ENCODE measurements at places on chromosomes 11 and 22.

DNA sequence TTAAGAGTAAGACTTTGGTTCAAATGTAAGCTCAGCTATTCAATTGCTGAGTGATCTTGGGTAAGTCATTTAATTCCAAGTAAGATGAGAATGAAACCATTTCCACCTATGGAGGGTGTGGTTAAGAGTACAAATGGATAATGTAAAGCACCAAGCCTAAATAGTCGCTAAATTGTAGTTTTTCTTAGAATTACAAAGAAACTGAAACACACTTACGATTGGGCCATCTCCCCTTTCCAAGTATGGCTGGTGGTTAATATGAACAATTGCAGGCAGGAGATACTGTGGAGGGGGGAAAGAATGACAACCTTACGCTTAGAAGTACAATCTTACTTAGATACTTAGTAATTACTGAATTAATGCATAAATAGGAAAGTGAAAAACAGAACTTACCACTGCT lies 8.2 kb downstream of the DDX17 start:
- no peaks in the 10 kb centered on the region for H3K27me3 ChIP-seq
- DNase-seq = no peak
- H3K36me3 ChIP-seq = peaks cover 73% of the 10 kb centered on the region
- H3K4me3 ChIP-seq = no peak overlapping the region
- H3K4me1 ChIP-seq = peaks cover 3% of the 10 kb centered on the region

DNA sequence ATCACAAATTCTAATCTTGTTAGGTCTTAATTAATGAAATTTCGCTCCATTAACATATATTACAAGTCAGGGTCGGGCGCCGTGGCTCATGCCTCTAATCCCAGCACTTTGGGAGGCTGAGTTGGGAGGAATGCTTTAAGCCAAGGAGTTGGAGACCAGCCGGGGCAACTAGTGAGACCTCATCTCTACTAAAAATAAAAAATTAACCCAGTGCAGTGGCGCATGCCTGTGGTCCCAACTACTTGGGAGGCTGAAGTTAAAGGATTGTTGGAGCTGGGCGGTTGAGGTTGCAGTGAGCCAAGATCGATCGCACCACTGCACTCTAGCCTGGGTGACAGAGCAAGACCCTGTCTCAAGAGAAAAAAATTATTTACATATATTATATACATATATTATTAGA lies 1.9 kb downstream of the TMA7B start:
- H3K4me3 ChIP-seq = no peak overlapping the region
- peaks cover 25% of the 10 kb centered on the region for H3K27me3 ChIP-seq
- no peak for DNase-seq
- H3K4me1 ChIP-seq = peaks cover 6% of the 10 kb centered on the region

DNA sequence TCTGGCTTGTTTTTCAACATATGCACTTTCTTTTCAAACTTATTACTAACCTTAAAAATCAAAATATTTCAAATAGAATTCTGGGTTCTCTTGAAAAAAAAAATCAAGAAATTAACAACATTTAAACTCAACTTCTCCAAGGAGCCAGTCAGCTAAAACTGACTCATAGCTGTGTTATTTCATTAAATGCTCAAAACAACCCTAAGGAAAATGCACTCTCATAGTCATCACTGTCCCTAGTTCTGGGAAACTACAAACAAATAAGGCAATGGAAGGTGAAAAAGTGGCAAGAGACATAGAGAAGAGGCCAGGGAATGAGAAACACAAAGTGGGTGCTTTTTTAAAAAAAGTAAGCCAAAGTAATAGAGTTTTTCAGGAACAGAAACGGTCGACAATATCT lies 4.1 kb upstream of the ARHGAP20 start:
- peaks cover 9% of the 10 kb centered on the region for H3K4me1 ChIP-seq
- no peak overlapping the region for H3K27ac ChIP-seq
- no peak for DNase-seq

DNA sequence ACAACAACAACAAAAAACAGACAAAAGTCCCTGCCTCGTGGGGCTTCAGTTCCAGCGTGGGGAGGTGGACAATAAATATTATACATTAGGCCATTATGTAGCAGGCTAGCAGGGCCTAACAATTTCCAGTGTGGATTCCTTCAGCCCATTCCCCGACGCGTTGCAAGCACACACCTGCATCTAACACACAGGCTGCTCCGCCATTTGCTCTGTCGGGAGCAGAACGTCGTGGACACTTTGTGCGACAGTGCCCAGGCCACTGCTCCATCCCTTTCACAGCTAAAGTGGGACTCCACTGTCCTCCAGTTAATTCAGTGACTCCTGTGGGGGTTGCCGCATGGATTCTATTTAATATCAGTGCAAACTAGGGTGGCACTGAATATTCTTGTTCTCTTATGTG lies 10.9 kb upstream of the FGF3 start:
- DNase-seq = no peak
- no peak overlapping the region for H3K4me3 ChIP-seq
- H3K36me3 ChIP-seq = no peaks in the 10 kb centered on the region
- H3K4me1 ChIP-seq = no peaks in the 10 kb centered on the region
- no peak overlapping the region for H3K27ac ChIP-seq

GRCh38 chr22:21866833-21867527 lies 465 bp downstream of the MAPK1 start:
- H3K4me3 ChIP-seq = peak overlapping the region; percentile 94
- H3K27me3 ChIP-seq = no peaks in the 10 kb centered on the region
- DNase-seq = no peak
- H3K36me3 ChIP-seq = no peaks in the 10 kb centered on the region
- H3K4me1 ChIP-seq = peaks cover 10% of the 10 kb centered on the region

DNA sequence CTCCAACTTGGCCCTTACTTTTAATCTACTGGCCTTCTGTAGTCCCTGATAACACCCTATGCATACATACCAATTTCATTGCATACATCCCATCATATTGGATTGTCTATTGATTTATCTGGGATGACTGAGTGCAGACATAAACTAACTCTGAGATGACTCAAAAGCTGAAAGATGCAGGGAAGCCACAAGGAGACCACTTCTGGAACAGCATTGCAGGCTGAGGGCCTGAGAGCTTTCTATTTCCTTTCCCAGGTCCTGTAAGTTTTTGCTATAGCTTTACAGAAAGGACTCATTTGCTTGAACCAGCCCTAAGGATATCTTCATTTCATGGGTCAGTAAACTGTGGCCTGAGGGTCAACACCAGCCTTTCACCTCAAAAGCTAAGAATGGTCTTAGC lies 15.1 kb upstream of the SPON1 start:
- H3K4me3 ChIP-seq = no peak overlapping the region
- no peaks in the 10 kb centered on the region for H3K27me3 ChIP-seq
- no peak for DNase-seq
- H3K36me3 ChIP-seq = no peaks in the 10 kb centered on the region
- no peak overlapping the region for H3K27ac ChIP-seq
- peaks cover 7% of the 10 kb centered on the region for H3K4me1 ChIP-seq

- peaks cover 7% of the 10 kb centered on the region for H3K4me1 ChIP-seq
- no peak overlapping the region for H3K27ac ChIP-seq
- H3K27me3 ChIP-seq = peaks cover 25% of the 10 kb centered on the region
- DNase-seq = no peak
- H3K4me3 ChIP-seq = no peak overlapping the region
- H3K36me3 ChIP-seq = no peaks in the 10 kb centered on the region
Observed at GRCh38 chr11:119863851-119864601, 135.0 kb upstream of the NECTIN1 start.

DNA sequence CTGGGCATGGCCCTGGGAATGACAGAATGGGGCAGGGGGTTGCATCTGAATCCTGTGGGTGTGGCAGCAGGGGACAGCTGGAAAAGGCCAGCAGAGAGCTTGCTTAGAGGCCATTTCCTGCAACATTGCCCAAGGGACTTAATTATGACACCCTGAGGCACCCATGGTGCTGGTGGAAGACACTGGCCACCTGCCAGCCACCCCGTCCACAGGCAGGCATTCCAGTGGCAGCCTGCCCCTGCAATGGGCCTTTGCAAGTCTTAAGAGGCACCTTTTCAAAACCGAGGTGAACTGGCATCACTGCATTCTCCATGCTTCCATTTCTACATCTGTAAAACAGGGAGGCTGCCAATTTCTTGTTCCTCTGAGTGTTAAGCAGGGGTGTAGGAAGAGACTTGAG lies 21.6 kb upstream of the SUSD2 start:
- H3K4me1 ChIP-seq = peaks cover 89% of the 10 kb centered on the region
- no peak overlapping the region for H3K4me3 ChIP-seq
- no peak overlapping the region for H3K27ac ChIP-seq
- DNase-seq = no peak

- no peak overlapping the region for H3K27ac ChIP-seq
- H3K4me1 ChIP-seq = no peaks in the 10 kb centered on the region
- DNase-seq = no peak
- H3K4me3 ChIP-seq = no peak overlapping the region
- H3K27me3 ChIP-seq = no peaks in the 10 kb centered on the region
Observed at GRCh38 chr11:7613394-7613720, 59.9 kb downstream of the CYB5R2 start.

DNA sequence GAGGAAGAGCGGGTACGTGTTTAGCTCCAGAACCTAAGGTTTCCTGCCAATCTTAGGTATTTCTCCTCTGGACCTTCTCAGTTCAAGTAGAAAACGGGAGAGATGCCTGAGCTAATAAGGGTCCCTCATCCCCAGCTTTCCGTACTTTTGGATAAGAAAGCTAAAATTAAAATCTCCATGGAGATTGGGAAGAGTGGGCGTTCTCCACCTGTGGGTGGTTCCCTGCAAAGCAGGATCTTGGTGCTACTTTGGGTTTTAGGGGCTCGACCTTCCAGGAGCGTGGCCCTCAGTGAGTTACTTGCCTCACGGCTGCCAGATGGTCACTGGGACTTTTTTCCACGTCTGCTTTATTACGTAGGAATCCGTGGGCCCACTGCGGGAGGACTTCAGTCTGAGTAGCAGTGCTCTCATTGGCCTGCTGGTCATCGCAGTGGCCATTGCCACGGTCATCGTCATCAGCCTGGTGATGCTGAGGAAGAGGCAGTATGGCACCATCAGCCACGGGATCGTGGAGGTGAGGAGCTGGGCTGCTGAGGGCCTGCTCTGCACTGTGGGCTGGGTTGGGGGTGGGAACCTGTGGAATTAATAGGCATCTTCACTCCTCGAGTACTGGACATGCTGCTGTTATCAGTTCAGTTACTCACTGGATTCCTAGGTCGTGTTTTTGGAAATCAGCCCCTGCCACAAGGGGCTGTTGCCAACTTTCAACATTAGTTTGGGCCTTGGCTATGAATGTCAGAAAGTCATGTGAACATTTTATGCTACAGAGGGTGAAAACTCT lies 17.8 kb upstream of the ST14 start:
- peaks cover 2% of the 10 kb centered on the region for H3K4me1 ChIP-seq
- no peak overlapping the region for H3K4me3 ChIP-seq
- no peak for DNase-seq
- H3K27ac ChIP-seq = no peak overlapping the region

DNA sequence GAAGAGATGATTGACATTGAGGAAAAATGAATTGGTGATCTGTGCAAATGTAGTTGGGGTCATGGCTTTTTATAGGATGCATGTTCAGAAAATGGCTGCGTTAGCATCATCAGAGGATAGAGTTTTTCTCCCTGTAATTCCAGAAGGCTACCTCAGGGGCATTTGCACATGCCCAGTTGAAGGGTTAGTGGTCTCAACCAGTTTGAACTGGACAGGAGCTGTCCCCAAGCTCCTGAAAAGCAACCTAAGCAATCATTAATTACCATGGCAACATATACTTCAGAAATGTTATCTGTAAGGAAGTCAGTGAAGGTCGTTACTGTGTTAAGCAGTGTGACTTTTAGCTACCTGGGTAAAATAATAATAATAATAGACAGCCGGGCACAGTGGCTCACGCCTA lies 29.3 kb downstream of the TUG1 start:
- H3K27ac ChIP-seq = no peak overlapping the region
- H3K4me3 ChIP-seq = no peak overlapping the region
- H3K4me1 ChIP-seq = no peaks in the 10 kb centered on the region
- H3K27me3 ChIP-seq = no peaks in the 10 kb centered on the region

DNA sequence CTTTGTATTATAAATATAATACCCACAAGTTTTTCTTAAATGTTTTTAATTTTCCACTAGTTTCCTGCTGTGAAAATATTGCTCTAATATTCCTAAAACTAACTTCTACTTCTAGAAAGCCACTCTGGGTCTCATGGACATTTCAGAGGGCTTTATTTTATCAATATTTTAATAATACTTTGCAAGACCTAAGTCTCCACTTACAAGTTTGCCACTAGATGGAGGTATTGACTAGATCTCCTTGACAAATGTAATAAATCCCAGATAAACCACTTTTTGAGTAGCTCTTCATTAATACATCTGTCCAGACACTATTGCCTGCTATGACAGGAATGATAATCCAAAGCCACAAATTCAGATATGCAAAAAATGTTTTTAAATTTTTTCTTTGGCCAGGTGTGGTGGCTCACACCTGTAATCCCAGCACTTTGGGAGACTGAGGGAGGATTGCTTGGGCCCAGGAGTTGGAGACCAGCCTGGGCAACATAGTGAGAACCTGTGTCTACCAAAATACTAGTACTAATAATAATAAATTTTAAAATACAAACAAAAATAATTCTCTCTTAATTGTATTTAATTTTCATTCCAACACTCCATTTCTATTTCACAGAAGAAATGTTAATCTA lies 3.5 kb upstream of the ACAT1 start:
- H3K4me1 ChIP-seq = peaks cover 21% of the 10 kb centered on the region
- H3K27me3 ChIP-seq = no peaks in the 10 kb centered on the region
- H3K36me3 ChIP-seq = no peaks in the 10 kb centered on the region
- no peak overlapping the region for H3K27ac ChIP-seq
- peak; percentile 77 for DNase-seq

DNA sequence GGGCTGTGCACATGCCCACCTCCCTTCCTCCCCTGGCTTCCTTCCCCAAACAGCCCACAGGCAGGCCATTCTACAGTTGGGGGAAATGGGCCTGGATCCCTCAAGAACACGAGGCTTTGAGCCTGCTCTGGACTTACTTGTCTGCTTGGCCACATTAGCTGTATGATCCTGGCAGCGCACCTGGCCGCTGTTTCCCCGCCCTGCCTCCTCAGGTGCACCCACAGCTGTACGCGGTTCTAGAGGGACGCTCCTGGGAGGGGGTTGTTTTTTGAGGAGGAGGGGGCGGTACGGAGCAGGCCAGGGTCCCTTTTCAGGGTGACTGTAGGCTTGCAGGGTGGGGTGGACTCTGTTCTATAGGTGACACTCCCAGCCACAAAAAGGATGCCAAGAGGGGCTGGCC lies 11.5 kb upstream of the SUN2 start:
- peaks cover 30% of the 10 kb centered on the region for H3K4me1 ChIP-seq
- H3K4me3 ChIP-seq = no peak overlapping the region
- no peak overlapping the region for H3K27ac ChIP-seq

DNA sequence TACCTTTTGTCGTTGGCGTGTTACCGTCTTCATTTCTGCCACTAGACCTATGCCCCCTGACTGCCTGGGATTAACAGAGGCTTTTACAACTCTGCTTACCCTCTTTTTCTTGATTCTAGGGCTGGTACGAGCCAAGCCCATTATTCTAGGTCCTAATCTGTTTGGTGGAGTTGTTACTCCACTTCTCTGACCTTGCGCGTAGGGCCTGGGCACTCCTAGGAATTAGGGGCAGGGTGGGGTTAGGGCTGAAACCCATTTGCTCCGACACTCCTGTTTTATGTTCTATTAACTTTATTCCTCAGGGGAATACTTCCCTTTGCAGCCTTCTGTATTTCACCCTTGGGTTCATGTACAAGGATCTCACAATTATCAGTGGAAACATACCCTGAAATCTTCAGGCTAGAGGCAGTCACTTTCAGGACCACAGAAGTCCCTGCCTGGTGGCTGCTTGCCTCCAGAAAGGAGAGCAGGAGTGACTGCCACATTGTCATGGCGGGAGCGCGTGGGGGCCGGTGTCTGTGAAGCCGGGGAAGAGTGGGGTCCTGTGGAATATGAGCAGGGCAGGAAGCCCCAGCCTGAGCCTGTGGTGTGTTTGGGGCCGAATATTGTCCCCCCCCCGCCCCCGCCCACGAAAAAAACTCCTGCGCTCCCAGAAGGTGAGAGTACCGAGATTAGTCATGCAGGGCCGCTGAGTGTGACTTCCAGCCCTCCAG lies 731 bp upstream of the SLC37A2 start:
- no peak overlapping the region for H3K27ac ChIP-seq
- peaks cover 9% of the 10 kb centered on the region for H3K4me1 ChIP-seq
- peak overlapping the region; percentile 57 for H3K4me3 ChIP-seq
- H3K36me3 ChIP-seq = no peaks in the 10 kb centered on the region
- peaks cover 38% of the 10 kb centered on the region for H3K27me3 ChIP-seq
